Stromal cell of bone marrow (primary cell): ENCODE measurements at places on chromosomes 1 and 21.

GRCh38 chr1:150895618-150896017 is 8.7 kb downstream of the CTXND2 start:
- no peak for DNase-seq

DNA sequence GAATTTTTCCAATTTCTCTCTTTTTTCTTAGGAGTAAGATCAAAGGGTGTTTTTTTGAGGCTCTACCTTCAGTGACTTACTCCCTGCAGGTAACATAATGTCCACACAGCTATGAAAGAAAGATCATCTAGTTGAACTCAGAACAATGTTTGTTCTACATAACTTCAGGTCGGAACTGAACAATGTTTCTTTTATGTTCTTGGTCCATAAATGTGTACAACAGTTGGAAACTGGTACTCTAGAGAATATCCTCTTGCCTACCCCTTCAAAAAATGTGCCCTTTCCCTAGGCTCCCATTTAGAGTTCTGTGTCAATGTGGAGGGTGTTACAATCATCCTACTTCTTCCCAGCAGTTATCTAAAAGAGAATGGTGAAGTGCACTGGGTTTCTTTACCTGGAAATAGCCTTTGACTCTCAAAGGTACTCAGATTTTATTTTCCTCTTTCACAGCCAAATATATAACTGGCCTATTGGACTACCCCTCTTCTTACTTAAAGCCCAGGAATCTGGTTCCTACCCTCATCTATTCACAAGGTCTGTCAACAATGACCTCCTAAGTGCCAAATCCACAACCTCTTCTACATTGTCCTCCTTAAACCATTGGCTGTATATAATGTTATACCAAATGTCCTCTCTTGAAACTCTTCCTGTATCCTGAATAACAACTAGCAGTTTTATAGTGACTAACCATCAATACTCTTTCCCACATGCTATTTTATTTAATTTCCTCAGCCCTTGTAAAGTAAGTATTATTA is 42.3 kb downstream of the CD58 start:
- no peak for DNase-seq

DNA sequence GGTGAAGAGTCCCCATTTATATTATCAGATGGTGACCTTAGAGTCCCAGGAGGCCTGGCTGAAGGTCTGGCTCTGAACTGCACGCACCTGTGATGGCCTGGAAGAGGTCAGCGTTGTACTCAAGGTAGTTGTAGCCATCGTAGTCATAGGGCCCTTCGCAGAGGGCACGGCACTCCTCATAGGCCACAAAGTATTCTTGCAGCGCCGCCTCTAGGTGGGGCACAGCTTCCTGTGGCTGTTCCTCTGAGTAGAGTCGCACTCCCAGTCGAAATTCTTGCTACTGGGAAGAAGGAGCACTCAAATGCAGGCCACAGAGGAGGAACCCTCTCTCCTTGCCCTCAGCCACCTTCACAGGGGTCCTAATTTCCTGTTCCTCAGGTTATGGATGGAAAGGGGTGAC is 7.7 kb downstream of the P3H1 start:
- no peak for DNase-seq

- no peak for DNase-seq
Measured at GRCh38 chr1:61013946-61014667, 68.3 kb upstream of the NFIA start.

GRCh38 chr1:91616712-91617111 is 116.1 kb downstream of the CDC7 start:
- DNase-seq: no peak

DNA sequence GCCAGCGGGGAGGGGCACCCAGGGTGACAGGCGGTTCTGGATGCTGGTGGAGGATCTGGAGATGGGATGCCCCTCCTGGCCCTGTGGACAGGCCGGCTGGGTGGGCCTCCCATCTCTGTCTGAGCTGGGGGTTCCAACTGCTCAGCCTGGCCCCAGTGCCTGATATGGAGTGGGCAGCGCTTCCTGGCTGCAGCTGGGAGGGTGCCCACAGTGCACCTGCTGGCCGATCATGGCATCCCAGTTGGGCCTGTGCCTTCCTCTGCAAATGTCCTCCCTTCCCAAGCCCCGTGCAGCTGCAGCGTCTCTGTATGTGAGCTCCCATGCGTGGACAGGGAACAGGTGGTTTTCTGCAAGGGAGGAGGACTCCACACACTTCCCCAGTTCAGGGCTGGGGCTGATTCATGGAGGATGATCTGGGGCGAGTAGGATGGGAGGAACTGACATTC is 2.1 kb downstream of the PFKL start:
- no peak for DNase-seq

GRCh38 chr1:151606857-151607256 is 5.0 kb upstream of the SNX27 start:
- no peak for DNase-seq

DNA sequence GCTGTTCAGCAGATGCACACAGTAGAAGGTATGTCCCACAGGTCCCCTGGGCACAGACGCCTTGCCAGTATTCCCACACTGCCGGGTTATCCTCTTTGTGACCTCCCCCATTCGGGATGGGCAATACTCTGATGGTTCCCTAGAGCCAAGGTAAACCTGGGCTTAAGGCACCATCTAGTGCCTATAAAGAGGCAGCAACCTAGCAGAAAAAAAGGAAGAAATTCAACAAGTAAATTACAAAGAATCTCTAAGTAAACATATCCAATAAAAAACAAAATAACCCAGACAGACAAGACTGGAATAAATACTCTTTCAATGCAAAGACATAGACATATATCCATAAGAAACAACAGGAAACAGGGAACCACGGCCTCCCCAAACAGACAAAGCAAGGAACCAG is 39.4 kb downstream of the HSF2BP start:
- no peak for DNase-seq

DNA sequence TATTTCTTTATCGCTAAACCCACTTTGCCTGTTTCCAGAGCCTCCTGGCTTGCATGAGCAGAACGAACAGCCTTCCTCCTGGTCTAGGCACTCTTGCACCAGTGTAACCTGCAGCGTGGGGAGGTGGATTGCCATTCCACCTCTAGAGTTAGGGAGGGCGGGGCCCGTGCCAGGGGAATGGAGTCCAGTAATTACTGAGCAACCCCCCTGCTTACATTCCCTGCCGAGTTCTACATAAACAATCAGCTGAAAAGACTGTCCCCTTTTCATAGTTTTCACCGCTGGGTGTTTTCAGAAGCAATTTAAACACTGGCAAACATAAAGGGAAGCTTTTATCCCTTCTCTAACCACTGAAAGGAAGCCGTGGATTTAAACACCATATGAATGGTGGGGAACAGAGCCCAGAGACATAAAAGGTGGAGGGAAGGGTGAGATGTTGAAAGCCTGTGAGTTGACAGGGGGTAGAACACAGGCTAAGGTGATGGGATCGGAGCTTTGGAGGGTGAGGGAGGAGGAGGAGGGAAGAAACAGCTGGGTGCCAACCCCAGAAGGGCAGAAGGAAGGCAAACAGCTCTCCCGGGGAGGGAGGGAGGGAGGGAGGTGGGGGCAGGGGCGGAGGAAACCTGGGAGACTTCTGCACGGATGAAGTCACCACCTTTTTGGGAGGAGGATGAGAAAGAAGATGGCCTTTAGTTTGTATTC is 68.0 kb upstream of the WDR26 start:
- DNase-seq: no peak

DNA sequence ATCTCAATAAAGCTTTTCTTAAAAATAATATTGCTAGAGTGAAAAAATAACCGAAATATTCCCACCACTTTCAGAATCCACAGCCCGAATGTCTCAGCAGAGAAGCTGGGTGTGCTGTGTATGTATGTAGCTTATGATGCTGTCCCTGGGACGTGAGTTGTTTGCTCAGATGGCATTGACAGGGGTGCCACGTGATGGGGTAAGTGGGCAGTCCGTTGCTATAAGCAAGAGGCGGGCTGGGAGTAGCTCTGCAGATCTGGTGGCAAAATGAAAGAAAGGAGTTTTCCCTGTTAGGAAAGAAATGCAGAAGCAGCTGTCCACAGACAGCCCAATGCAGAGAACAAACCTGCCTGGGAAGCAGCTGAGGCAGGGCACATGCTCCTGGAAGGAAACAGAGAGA is 3.8 kb upstream of the FAM20B start:
- DNase-seq: no peak
